ENCODE measurements at places on chromosomes 4 and X. TPM values are rescaled to one million over a fixed set of nuclear protein-coding genes. Genes with fewer than 3 reads are reported as not detected.

AMBN gene
- not detected for total RNA-seq

EXOC1 gene
- total RNA-seq = 37.4 TPM

SLC26A1 gene
- 0.41 TPM for total RNA-seq

ODAM gene
- total RNA-seq = not detected

PLAC8 gene
- 0.18 TPM for total RNA-seq

Data from glomerular endothelial cell (primary cell).